ENCODE measurements at places on chromosomes 3 and 15. TPM values are rescaled to one million over a fixed set of nuclear protein-coding genes. Genes with fewer than 3 reads are reported as not detected.

Gene DMXL2
- polyA plus RNA-seq = 4.6 TPM

Gene C2CD4B
- 0.17 TPM for polyA plus RNA-seq

Gene TOPAZ1
- not detected for polyA plus RNA-seq

Gene TMC3
- not detected for polyA plus RNA-seq

Gene MFSD1
- 29.6 TPM for polyA plus RNA-seq

GRCh38 chr15:70353606-70354345 is 256.1 kb upstream of the TLE3 start:
- no peak for DNase-seq

Gene RABL3
- 10.3 TPM for polyA plus RNA-seq

DNA sequence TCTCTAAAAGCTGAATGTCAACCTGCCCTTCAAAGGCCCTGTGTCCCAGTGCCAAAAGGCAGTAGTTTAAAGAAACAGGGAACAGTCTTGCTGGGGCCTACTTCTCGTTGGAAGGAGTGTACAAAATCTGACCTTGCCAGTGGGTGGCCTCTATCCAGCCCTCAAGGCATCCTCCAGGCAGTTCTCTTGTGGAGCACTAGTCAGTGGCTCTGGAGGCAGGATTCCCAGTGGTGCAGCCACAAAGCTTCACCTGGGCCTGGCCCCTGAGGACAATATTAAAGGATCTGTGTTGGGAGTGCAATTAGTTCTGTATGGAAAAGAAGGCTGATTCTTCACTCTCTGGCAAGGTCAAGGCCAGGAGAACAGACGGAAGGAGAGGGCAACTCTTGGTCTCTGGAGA is 237.8 kb upstream of the ADAMTS9 start:
- no peak for DNase-seq

Gene ARL13B
- polyA plus RNA-seq = 1.1 TPM

- no peak for DNase-seq
Measured at GRCh38 chr3:71998995-71999673, 214.2 kb upstream of the PROK2 start.

Gene IL17RB
- polyA plus RNA-seq = 1.3 TPM

GRCh38 chr3:168362661-168363247 is 267.0 kb upstream of the GOLIM4 start:
- no peak for DNase-seq

- no peak for DNase-seq
Measured at GRCh38 chr3:171374260-171374659, 85.9 kb downstream of the TNIK start.

Gene ITIH1
- polyA plus RNA-seq = not detected

GRCh38 chr15:77546870-77547269 is 85.8 kb downstream of the LINGO1 start:
- no peak for DNase-seq

GRCh38 chr15:84981711-84982300 is at the start of gene PDE8A:
PDE8A (plus strand) TSS chr15:84981856; CDS start chr15:84982163, 307 bp downstream.
- peak; percentile 70 for DNase-seq

Gene LRTM1
- not detected for polyA plus RNA-seq

DNA sequence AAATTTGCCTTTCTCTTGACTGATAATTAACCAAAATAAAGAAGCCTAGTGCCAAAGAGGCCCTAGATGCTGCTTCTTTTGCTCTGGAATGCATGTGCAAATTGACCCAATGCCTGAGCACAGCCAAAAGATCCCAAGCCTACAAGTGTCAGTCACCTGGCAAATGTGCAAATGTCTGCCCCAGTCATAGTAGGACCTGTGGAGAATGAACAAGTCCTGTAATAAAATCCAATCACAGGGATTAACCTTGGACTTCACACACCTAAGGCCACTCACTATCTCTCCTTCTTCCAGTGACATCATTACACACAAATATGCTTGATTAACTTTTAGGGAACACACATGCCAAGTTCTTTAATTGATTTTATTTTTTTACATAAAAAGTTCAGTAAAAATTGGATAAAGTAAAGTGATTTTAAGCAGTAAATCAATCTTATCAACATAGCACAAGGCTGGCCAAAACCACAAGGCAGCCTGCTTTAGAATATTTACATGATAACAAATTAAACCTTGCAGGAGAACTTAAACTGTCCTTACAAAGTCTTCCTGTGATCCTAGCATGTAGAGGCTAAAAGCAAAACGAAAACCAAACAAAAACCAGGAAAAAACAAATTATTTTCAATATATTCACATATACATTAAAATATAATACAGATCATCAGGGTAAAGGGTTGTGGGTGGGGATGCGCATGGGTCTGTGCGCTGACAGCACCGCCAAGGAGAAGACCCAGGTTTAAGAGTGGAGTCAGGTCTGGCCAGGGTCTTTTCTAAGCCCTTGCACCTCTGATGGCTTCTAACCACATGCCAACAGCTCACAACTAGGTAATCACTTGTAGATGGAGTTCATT is 36.8 kb downstream of the NBEAL2 start:
- no peak for DNase-seq

Gene TIPIN
- polyA plus RNA-seq = 7.3 TPM

- no peak for DNase-seq
Measured at GRCh38 chr3:57434041-57434440, 110.1 kb downstream of the DNAH12 start.

- DNase-seq = peak; percentile 86
Measured at GRCh38 chr3:192917028-192917403, 640 bp downstream of the MB21D2 start.
